Muscle of back (tissue), 13 donors: ENCODE measurements at places on chromosomes 12 and 14. TPM values are rescaled to one million over a fixed set of nuclear protein-coding genes. Genes with fewer than 3 reads are reported as not detected.
A peak's percentile ranks its signal among the peaks of the same experiment; 100 is the strongest.

RDH16 gene
- 0.15 TPM for polyA plus RNA-seq

DNA sequence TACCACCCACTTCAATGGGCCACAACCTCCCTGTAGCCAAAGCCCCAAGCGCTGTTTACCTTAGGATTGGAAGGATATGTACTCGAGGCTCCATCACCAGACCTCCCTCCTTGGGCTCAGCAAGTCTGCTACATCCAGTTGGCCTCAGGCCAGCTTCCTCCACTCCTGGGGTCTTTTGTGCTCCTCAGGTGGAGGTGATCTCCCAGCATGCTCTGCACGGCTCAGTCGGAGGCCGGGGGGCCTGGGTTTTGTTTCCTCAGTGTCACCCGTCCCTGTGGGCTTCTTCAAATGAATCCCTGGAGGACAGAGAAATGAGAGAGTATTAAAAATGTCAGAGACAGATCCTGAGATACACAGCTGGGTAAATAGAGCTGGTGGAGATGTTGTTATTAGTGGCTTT is 723.1 kb upstream of the TBX3 start:
- no peak for DNase-seq

DNA sequence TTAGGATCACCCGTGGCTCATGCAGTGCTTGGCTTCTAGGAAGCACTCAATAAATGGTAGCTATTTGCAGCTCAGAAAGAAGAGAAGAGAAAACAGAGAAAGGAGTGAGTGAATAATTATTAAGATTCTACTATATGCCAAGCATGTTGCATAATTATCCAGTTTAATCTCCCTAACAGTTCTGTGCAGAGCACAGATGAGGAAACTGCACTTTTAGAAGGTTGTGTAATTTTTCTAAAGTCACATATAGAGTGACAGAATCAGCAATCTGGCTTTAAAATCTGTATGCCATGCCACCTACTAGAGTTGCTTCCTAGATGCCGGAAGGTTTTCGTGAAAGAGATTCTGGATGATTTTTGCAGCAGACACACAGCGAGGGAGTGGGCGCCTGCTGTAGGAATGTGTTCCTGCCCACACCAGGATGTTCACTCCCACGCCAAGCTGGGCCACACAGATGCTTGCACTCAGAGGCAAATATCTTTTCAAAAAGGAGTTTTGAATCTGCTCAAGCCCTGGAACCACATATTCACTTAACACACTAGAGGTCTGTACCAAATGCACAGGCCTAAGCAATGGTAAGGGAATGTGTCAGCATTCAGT is 50.2 kb upstream of the SMCO2 start:
- DNase-seq = no peak

- no peak for DNase-seq
Observed at GRCh38 chr14:100523843-100524169, 63.4 kb downstream of the BEGAIN start.

- no peak for DNase-seq
Observed at GRCh38 chr12:82426081-82426480, 67.8 kb downstream of the METTL25 start.

GRCh38 chr12:95784286-95784685 is 6.3 kb downstream of the NTN4 start:
- DNase-seq = no peak

- DNase-seq = peak; percentile 38
Observed at GRCh38 chr12:94649349-94650142, 811 bp downstream of the TMCC3 start.

NKX2-8 gene
- not detected for polyA plus RNA-seq

DNA sequence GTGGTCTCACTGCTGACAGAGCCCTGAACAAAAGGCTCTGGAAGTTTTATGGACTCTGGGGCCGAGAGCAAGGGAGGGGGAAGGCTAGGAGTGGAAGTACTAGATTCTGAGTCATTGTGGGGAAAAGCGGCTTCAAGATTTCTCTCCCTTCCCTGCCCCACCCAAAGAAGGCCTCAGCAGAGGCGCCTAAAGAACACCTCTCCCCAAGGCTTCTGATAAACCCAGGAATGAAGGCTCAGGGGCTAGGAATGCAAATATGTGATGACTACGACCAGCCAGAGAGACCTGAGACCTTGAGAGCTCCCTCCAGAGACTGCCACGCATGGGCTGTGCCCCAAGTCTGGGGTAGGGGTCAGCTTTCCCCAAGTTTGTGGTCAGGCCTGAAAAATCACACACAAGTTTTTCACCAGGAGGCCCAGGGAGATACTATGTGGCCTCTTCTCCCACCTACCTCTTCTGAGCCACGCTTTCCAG is 130.7 kb upstream of the HIF1A start:
- DNase-seq = no peak

GRCh38 chr12:77572371-77572770 is 258.3 kb upstream of the NAV3 start:
- DNase-seq = no peak

KERA gene
- polyA plus RNA-seq = 110 TPM
